ENCODE measurements at places on chromosomes 16 and 17.

- DNase-seq: no peak
Observed at GRCh38 chr16:70290949-70291519, 1.7 kb upstream of the AARS1 start.

DNA sequence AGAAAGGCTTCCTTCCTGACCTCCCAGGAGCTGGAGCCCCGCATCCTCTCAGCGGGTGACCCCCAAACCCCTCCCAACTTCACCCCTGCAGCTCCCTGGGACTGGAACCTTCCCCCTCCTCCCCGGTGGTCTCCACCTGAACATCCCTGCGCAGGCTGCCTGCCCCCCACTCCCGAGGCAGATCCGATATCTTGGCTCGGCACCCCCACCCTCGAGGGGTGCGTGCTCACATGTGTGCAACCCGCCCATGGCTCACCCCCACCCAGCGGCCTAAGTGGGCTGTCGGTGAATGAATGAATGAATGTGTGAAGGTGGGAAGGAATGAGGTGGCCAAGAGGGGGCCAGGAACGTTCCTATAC lies 39.7 kb downstream of the SLC7A5 start:
- no peak for DNase-seq

GRCh38 chr17:13113821-13114525 lies 96.1 kb upstream of the ELAC2 start:
- no peak for DNase-seq

GRCh38 chr16:10685709-10686108 lies 9.0 kb downstream of the TEKT5 start:
- DNase-seq: no peak

DNA sequence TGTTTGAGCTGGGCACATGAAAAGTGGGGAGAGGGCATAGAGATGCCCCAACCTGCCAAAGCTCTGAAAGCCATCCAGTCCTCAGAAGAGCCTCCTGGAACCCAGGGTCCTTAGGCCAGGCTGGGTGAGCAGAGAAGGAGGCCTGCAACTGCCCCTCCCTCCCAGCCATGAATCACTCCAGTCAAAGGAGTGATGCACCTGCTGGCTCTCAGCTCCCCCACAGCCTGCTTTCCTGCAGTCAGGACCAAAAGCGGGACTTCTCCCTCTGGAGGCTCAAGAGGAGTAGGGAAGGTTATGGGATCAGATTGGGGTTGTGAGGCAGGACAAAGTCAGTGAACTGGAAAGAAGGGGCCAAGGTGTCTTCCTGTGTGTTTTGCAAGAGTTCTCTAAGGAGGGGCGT lies 145.6 kb downstream of the TMEM132E start:
- DNase-seq: no peak

DNA sequence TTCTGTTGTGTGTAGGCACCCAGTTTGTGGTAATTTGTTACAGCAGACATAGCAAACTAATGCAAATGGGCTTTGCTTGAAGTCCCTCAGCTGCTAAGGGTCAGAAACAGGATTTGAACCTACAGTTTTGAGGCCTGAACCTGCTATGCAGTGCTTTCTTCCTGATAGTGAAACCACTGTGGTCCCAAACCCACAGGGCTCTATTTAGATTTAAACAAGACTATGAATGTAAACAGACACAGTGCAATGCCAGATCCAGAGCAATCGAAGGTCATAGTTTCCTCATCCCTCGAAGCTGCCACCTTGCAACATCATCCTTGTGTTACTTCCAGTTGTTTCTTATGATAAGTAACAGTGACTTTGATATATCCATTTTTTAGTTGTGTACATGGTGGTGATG lies 630.2 kb downstream of the WWOX start:
- DNase-seq: no peak

DNA sequence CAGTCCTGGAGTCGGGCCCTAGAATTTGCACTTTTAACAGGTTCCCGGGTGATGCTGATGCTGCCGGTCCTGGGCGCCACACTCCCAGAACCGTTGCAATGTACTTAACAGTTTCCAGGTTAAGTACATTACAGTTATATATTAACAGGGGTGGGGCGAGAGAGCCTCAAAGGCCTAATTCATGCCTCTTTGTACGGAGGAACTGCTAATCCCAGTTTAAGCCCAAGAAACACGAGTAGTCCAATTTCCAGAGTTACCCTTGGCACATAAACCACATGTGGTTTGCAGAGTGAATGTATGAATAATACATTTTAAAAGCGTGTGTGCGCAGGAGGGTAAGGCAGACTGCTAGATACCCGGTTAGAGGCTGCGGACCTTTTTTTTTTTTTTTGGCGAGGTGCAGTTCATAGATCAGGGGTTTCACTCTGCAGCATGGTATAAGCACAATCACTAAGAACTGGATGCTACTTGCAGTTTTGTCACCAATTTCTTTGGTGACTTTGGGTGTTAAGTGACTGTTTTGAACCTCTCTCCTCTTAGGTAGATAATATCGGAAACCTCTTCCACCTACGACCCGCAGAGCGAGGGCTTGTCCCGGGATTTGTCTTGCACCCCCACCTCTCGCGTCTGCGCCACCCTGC lies 713 bp downstream of the COX11 start:
- no peak for DNase-seq

DNA sequence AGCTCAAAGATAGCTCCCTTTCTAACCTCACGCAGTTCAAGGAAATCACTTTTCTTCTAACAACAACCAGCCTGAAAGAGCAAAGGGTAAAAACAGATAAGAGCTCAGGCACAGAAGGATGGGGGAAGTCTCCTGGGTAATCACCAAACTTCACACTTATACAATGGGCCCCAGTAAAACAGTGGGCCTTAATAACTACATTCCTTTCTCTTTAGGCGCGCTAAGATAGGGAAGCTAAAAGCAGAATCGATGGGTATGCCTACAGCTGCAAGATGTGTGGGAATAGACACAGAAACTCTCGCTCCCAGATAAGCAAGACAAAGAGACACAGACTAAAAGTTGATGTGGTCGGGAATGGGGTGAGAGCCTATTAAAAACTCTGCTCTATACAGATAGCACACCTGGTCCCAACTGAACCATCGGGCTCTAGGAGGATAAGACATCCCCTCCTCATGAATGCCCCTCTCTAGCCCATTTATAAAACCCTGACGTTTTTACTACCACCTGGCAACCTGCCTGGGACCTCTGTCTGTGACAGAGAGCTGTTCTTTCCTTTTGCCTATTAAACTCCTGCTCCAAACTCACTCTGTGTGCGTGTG lies 826 bp downstream of the LYZL6 start:
- DNase-seq: no peak

- no peak for DNase-seq
Observed at GRCh38 chr17:57513569-57513968, 231.5 kb downstream of the CCDC182 start.

- DNase-seq: no peak
Observed at GRCh38 chr17:64236827-64237403, 26.1 kb downstream of the TEX2 start.

Measured in stimulated activated CD8-positive, alpha-beta memory T cell treated with anti-CD3 and anti-CD28 coated beads, Interleukin-15, amount 100 ng/mL, for 24 hours (primary cell).